ENCODE measurements at places on chromosomes 1 and 21.

DNA sequence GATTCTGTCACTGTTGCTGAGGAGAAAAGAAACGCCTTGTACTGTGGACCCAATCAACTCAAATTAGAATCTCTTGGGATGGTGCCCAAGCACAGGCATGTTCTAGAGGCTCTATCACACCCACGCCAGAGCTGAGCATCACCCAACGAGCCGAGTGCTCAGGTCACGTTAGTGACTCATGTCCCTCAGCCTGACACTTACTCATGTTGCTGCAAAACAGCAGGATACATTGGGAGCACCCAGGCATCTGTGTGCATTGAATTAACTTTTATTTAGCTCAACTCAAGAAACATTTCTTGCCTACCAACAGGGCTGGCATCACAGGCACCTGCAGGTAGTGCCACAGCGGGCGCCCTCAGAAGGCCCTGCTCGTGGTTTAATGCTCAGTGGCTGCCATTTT is 149.8 kb downstream of the ETS2 start:
- DNase-seq = no peak

- no peak for DNase-seq
Measured at GRCh38 chr1:178768423-178768822, 43.4 kb downstream of the RALGPS2 start.

GRCh38 chr21:29376556-29376955 is 77.8 kb downstream of the BACH1 start:
- DNase-seq = peak; percentile 16

- DNase-seq = peak; percentile 2
Measured at GRCh38 chr21:45979651-45980050, 1.9 kb upstream of the COL6A1 start.

GRCh38 chr21:15352009-15352408 is 287.2 kb upstream of the NRIP1 start:
- DNase-seq = no peak

GRCh38 chr1:110136911-110137310 is 13.4 kb upstream of the SLC6A17 start:
- peak; percentile 78 for DNase-seq

- DNase-seq = no peak
Measured at GRCh38 chr1:172637522-172637921, 21.4 kb upstream of the FASLG start.

- no peak for DNase-seq
Measured at GRCh38 chr1:36599828-36600227, 117.1 kb upstream of the CSF3R start.

DNA sequence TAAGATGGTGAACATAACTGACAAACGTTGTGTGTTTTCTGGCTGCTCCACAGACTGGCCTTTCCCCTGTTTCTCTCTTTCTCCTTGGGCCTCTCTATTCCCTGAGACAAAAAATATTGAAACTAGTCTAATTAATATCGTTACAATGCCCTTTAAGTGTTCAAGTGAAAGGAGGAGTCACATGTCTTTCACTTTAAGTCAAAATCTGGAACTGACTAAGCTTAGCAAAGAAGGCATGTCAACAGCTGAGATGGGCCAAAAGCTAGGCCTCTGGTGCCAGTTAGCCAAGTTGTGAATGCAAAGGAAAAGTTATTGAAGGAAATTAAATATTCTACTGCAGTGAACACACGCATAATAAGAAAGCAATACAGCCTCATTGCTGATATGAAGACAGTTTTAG is 32.2 kb upstream of the FCRL3 start:
- DNase-seq = no peak

GRCh38 chr1:67648582-67649326 is 36.2 kb upstream of the GADD45A start:
- DNase-seq = no peak

DNA sequence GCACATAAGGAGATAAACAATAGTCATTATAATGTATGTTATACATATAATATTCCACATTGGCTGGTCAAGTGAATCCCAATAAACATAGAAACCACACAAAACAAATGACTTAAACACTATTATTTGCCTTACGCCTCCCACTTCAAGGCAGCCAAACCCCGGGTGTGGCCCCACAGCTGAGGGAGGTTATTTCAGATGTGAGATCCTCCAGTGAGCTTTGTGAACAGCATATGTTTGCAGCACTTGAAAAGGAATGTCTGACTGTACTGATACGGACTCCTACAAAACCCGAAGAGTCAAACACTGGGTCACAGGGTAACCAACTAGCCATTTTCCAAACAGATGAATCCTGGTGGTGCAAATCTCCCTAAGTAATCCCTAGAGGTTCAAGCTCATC is 27.1 kb upstream of the DISP1 start:
- DNase-seq = no peak

DNA sequence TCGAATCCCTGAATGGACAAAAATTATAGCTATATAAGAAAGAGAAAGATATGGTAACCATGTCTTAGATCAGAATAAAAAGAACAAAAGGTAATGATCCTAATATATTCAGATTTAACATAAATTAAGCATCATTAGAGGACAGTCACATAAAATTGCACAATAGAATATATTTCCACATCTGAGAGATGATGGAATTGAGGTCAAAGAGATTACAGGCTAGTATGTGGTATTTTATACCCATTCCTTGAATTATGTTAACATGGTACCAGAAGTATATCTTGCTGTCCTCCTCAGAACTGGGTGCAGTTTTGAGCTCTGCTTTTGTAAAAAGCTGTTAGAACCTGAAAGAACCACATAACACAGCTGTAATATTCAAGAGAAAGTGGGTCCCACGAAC is 245.6 kb upstream of the HOOK1 start:
- DNase-seq = no peak

DNA sequence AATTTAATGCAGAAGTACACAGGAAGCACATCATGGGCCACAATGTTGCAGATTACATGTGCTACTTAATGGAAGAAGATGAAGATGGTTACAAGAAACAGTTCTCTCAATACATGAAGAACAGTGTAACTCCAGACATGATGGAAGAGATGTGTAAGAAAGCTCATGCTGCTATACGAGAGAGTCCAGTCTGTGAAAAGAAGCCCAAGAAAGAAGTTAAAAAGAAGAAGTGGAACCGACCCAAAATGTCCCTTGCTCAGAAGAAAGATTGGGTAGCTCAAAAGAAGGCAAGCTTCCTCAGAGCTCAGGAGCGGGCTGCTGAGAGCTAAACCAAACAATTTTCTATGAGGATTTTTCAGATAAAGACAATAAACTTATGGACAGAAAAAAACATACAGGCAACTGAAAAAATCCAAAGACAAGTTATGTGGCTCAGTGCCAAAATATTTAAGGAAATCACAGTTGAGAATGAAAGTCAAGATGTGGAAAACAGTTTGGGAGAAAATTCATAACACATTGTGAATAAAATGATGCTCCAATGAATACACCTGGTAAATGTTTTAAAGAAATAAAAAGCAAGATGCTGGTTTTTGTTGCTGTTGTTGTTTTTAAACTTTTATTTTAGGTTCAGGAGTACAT is 2.8 kb upstream of the ZNF644 start:
- DNase-seq = no peak

DNA sequence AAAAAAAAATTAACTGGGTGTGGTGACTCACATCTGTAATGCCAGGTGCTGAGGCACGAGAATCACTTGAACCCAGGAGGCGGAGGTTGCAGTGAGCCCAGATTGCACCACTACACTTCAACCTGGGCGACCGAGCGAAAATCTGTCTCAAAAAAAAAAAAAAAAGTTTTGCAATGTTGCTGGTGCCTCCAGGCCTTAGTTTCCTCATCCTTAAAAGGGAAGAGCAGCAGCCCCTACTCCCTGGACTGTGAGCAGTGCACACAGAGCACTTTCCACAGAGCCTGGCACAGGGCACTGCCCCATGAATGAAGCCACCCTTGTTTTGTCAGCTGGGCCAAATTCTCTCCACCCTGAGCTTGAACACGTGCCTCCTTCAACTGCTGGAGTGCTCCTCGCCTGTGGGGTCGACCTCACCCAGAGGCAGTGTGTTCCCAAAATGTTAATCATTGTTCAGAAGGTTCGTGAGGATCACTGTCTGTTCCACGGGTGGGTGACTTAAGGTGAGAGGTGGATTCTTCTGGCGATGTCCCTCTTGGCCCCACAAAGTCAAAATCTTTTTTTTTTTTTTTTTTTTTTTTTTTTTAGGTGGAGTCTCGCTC is 152.1 kb upstream of the TMEM51 start:
- DNase-seq = no peak

- peak; percentile 17 for DNase-seq
Measured at GRCh38 chr1:37240897-37241296, 206.6 kb upstream of the GRIK3 start.

DNA sequence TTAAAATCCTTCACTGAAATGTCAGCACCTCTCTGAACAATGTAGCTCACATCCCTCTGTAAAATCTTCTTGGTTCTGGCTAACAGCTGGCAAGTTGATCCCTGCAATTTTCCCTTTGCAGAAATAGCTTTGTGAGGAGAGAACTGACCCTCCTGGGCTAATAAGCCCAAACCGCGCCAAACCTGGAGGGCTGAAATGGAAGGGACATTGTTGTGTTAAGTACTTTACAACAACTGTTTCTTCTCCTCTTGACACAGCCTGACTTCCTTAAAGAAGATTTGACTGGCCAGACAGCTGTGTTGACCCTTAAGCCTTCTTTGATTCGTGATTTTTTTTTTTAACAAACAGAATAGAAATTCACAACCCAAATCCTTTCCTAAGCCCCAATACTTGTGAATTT is 5.7 kb downstream of the LMX1A start:
- DNase-seq = no peak

DNA sequence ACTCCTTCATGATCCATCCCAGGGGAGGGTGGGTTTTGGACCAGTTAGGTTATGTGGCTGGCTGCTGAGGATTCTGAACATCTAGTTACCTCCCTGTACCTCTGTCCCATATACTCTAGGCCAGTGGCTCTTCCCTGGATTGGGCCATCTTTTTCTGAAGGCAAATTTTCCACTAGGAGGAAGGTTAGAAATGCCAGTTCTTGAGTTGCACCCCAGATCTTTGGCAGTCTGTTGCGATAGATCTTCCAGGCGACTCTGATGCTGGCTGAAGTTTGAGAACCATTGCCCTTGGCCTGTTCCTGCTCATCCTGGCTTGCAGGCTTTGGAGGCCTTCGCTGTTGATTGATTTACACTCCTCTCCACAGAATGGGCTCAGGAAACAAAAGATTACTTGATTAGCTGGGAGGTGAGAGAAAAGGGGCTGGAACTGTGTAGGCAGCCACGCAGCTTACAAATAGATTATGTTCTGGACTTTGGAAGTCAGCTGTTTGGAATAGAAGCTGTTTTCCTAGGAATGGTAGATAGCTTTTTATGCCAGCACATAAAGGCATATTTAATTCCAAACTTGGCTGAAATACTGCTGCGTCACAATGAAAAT is 110.1 kb downstream of the MRPS6 start:
- DNase-seq = no peak

GRCh38 chr1:205076245-205076761 is 8.0 kb downstream of the TMEM81 start:
- DNase-seq = no peak

- DNase-seq = no peak
Measured at GRCh38 chr1:215594640-215595039, 27.5 kb downstream of the KCTD3 start.

- DNase-seq = no peak
Measured at GRCh38 chr1:235608278-235608677, 41.3 kb downstream of the GNG4 start.

DNA sequence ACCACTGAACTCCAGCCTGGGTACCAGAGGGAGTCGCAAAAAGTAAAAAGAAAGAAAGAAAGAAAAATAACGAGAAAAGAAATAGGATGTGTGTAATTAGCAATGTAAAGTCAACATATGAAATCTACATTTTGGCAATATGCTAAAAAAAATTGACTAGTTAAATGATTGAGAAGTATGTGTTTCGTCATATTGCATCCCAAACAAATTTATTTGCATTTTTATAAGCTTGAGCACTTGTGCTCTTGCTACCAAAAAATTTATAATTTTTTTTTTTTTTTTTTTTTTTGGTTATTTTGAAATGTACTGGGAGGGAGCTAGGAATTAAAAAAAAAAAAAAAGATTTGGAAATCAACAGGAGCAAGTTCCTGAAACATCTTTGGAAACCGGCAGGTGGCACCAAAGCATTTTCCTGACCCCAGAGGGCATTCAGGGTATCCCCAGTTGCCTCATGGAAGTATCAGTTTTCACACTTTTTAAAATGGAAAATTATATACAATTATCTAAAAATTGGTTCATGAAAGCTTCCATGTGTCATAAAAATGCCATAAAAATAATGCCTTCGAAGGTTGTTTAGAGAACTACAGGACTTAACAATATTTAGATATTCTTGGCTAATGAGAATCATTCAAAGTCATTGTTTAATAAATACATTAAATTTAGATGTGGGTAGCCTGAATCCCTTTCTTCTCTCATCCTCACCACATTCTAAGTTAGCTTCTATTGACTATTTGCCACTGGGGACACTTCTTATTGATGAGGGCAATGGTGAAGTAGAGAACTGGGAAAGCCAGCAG is 4.8 kb upstream of the HEATR1 start:
- peak; percentile 73 for DNase-seq

DNA sequence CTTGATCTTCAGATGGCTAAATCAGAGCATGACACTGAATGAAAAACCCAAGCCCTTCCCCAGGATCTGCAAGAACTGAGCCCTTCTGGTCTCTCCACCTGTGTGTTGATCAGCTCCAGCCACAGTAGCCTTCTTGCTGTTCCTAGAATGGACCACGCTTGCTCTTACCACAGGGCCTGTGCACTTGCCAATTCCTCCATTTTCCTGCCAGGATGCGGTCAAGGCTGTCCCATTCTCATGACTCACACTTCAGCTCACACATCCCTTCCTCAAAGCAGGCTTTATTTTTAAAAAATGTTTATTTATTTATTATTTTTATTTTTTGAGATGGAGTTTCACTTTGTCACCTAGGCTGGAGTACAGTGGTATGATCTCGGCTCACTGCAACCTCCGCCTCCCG is 43.6 kb upstream of the GRHL3 start:
- DNase-seq = no peak

DNA sequence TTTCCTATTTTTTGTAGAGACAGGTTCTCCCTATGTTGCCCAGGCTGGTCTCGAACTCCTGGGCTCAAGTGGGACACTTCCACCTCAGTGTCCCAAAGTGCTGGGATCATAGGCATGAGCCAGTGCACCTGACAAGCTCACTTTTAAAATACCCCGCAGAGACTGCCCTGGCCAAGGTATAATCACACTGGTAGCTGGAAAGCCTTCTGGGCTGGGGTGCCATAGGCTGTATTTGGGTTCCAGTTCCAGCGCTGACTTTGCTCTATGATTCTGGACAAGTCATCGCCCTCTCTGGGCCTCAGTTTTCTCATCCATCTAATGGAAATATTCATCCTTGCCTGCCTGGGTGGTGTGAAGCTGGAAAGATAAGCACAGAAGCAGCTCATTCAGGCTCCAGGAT is 10.4 kb downstream of the LDLRAD1 start:
- no peak for DNase-seq
